ENCODE measurements at places on chromosomes 16 and 17. TPM values are rescaled to one million over a fixed set of nuclear protein-coding genes. Genes with fewer than 3 reads are reported as not detected.

The CDK10 gene
- 128 TPM for total RNA-seq

The FBXO39 gene
- not detected for total RNA-seq

GRCh38 chr16:85483424-85483823, 129.7 kb upstream of the GSE1 start:
- no peaks in the 10 kb centered on the region for H3K36me3 ChIP-seq
- H3K4me3 ChIP-seq = no peak overlapping the region
- H3K4me1 ChIP-seq = no peaks in the 10 kb centered on the region
- no peaks in the 10 kb centered on the region for H3K27me3 ChIP-seq

GRCh38 chr17:1060991-1061390, 64.1 kb downstream of the TIMM22 start:
- DNase-seq = peak; percentile 22
- H3K36me3 ChIP-seq = peaks cover 31% of the 10 kb centered on the region
- H3K27me3 ChIP-seq = no peaks in the 10 kb centered on the region
- no peaks in the 10 kb centered on the region for H3K4me1 ChIP-seq
- H3K4me3 ChIP-seq = no peak overlapping the region
- no peak overlapping the region for H3K27ac ChIP-seq

GRCh38 chr16:55641430-55642056, 14.2 kb upstream of the SLC6A2 start:
- no peak overlapping the region for H3K27ac ChIP-seq
- H3K27me3 ChIP-seq = peaks cover 14% of the 10 kb centered on the region
- DNase-seq = no peak
- H3K36me3 ChIP-seq = no peaks in the 10 kb centered on the region

The CBFA2T3 gene
- total RNA-seq = not detected

The CRHR1 gene
- not detected for total RNA-seq

- H3K27me3 ChIP-seq = peaks cover 2% of the 10 kb centered on the region
- H3K4me3 ChIP-seq = no peak overlapping the region
- DNase-seq = no peak
- H3K36me3 ChIP-seq = no peaks in the 10 kb centered on the region
- no peak overlapping the region for H3K27ac ChIP-seq
Observed at GRCh38 chr16:48008011-48008525, 147.7 kb downstream of the ABCC12 start.

DNA sequence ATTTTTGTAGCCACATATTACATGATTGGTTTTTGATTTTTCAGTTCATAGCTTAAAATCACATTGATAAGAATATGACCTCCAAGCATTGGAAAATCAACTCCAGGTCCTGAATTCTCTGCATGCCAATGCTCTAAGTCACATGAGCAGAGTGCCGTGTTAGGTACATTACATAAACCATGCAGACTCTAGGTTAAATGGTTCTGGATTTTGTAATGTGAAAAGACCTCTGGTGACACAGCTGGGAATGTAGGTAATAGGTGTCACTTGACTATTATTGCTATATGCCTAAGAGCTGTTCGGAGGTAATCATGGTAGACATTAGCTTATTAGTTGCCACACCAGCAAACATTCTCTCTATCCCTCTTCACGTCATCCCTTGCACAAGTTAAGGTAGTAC, 231.1 kb upstream of the SALL1 start:
- H3K27ac ChIP-seq = no peak overlapping the region
- H3K4me1 ChIP-seq = no peaks in the 10 kb centered on the region
- H3K36me3 ChIP-seq = no peaks in the 10 kb centered on the region
- no peaks in the 10 kb centered on the region for H3K27me3 ChIP-seq

GRCh38 chr16:89786474-89787364, 29.7 kb downstream of the FANCA start:
- no peak overlapping the region for H3K27ac ChIP-seq
- H3K4me1 ChIP-seq = peaks cover 29% of the 10 kb centered on the region
- no peak overlapping the region for H3K4me3 ChIP-seq
- no peaks in the 10 kb centered on the region for H3K27me3 ChIP-seq
- no peak for DNase-seq

- no peak overlapping the region for H3K27ac ChIP-seq
- no peaks in the 10 kb centered on the region for H3K4me1 ChIP-seq
- no peaks in the 10 kb centered on the region for H3K27me3 ChIP-seq
- no peak overlapping the region for H3K4me3 ChIP-seq
Observed at GRCh38 chr17:70629902-70630301, 460.6 kb downstream of the KCNJ2 start.

GRCh38 chr16:50695017-50696000, 1.9 kb downstream of the NOD2 start:
- H3K4me1 ChIP-seq = peaks cover 71% of the 10 kb centered on the region
- no peak overlapping the region for H3K4me3 ChIP-seq
- no peaks in the 10 kb centered on the region for H3K27me3 ChIP-seq

GRCh38 chr17:56009795-56010651, 143.3 kb upstream of the ANKFN1 start:
- no peaks in the 10 kb centered on the region for H3K36me3 ChIP-seq
- H3K27me3 ChIP-seq = no peaks in the 10 kb centered on the region
- no peak overlapping the region for H3K4me3 ChIP-seq
- H3K27ac ChIP-seq = peak overlapping the region; percentile 68

The FGF11 gene
- 1.6 TPM for total RNA-seq

- H3K36me3 ChIP-seq = no peaks in the 10 kb centered on the region
- no peak overlapping the region for H3K4me3 ChIP-seq
- H3K27me3 ChIP-seq = no peaks in the 10 kb centered on the region
- no peak overlapping the region for H3K27ac ChIP-seq
Observed at GRCh38 chr17:73777131-73777449, 132.8 kb upstream of the SDK2 start.

The NHLRC4 gene
- 0.67 TPM for total RNA-seq

The BLTP2 gene
- 92.0 TPM for total RNA-seq

The RASD1 gene
- total RNA-seq = 0.17 TPM

The NR1D1 gene
- 9.1 TPM for total RNA-seq

DNA sequence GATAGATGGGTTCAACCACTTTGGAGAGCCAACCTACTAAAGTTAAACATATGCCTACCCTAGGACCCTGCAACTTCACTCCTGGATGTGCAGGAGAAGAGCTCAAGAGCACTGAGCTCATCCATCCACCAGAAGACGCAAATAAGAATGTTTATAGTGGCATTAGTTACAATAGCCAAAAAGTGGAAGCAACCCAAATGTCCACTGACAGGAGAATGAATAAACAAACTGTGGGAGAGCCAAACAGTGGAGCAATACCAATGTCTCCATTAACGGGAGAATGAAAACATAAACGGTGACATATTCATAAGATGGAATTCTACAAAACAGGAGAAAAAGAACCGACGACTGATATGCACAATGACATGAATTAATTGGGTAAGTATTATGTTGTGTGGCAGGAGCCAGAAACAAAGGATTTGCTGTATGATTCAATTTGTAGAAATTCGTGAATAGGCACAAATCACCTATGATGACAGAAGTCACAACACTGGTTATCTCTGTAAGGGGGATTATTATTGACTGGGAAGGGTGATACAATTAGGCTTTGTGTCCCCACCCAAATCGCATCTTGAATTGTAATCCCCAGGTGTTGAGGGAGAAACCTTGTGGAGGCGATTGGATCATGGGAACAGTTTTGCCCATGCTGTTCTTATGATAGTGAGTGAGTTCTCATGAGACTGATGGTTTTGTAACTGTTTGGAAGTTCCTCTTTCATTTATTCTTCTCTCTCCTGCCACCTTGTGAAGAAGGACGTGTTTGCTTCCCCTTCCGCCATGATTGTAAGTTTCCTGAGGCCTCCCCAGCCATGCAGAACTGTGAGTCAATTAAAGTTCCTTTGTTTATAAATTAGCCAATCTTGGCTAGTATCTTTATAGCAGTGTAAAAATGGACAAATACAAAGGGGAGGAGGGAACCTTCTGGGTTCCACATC, 57.9 kb upstream of the PLCG2 start:
- no peak for DNase-seq
- H3K36me3 ChIP-seq = no peaks in the 10 kb centered on the region
- no peak overlapping the region for H3K4me3 ChIP-seq
- peak overlapping the region; percentile 1 for H3K27ac ChIP-seq

GRCh38 chr16:16080465-16081065, 131.1 kb downstream of the ABCC1 start:
- DNase-seq = no peak
- H3K4me3 ChIP-seq = no peak overlapping the region
- no peaks in the 10 kb centered on the region for H3K27me3 ChIP-seq
- no peak overlapping the region for H3K27ac ChIP-seq
- peaks cover 61% of the 10 kb centered on the region for H3K36me3 ChIP-seq
- no peaks in the 10 kb centered on the region for H3K4me1 ChIP-seq

The SLC2A4 gene
- total RNA-seq = 0.37 TPM

DNA sequence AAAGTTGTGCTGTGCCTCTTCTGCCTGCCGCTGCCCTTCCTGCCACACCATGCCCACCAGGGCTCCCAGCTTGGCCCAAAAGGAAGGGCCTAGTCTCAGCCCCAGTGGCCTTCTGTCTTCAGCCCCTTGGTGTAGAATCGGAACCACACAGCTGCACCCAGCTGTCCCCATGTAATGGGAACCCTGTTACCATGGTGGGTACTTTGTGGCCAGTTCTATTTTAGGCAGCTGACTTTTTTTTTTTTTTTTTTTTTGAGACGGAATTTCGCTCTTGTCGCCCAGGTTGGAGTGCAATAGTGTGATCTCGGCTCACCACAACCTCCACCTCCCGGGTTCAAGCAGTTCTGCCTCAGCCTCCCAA, 163.3 kb upstream of the GSE1 start:
- no peaks in the 10 kb centered on the region for H3K36me3 ChIP-seq
- H3K27me3 ChIP-seq = no peaks in the 10 kb centered on the region
- no peak overlapping the region for H3K27ac ChIP-seq
- DNase-seq = no peak
- no peak overlapping the region for H3K4me3 ChIP-seq

DNA sequence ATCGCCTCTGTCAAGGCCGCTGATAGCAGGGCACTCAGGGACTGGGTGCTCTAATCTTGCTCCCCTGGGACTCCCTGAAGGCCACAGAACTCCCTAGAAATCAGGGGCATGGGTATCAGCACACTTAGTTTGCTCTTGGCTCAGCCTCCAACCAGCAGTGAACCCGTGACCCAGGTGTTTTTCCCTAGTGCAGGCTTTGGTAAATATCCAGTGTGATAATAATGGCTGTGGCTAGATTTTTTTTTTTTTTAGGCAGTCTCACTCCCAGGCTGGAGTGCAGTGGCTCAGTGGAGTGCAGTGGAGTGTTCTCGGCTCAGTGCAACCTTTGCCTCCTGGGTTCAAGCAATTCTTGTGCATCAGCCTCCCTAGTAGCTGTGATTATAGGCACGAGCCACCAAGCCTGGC, 10.3 kb downstream of the NUPR1 start:
- no peak overlapping the region for H3K27ac ChIP-seq
- no peaks in the 10 kb centered on the region for H3K27me3 ChIP-seq
- no peak overlapping the region for H3K4me3 ChIP-seq
- DNase-seq = no peak

The KRT16 gene
- not detected for total RNA-seq

The TP53TG3F gene
- total RNA-seq = not detected

The CRYBA1 gene
- total RNA-seq = not detected

The KIAA0513 gene
- total RNA-seq = 9.8 TPM

The CD300LG gene
- not detected for total RNA-seq

- no peak for DNase-seq
- H3K27me3 ChIP-seq = no peaks in the 10 kb centered on the region
- no peak overlapping the region for H3K4me3 ChIP-seq
- H3K27ac ChIP-seq = no peak overlapping the region
- no peaks in the 10 kb centered on the region for H3K4me1 ChIP-seq
- H3K36me3 ChIP-seq = no peaks in the 10 kb centered on the region
Observed at GRCh38 chr16:62190426-62190825, 154.2 kb upstream of the CDH8 start.

- no peaks in the 10 kb centered on the region for H3K36me3 ChIP-seq
- DNase-seq = peak; percentile 31
- peaks cover 3% of the 10 kb centered on the region for H3K27me3 ChIP-seq
- H3K27ac ChIP-seq = no peak overlapping the region
- no peak overlapping the region for H3K4me3 ChIP-seq
Observed at GRCh38 chr17:33142705-33143299, 150.3 kb downstream of the ASIC2 start.

- DNase-seq = no peak
- H3K36me3 ChIP-seq = peaks cover 2% of the 10 kb centered on the region
- no peak overlapping the region for H3K27ac ChIP-seq
- no peaks in the 10 kb centered on the region for H3K27me3 ChIP-seq
Observed at GRCh38 chr17:55038291-55038690, 69.7 kb downstream of the STXBP4 start.

The TPSG1 gene
- total RNA-seq = not detected

- H3K4me1 ChIP-seq = no peaks in the 10 kb centered on the region
- DNase-seq = no peak
- H3K4me3 ChIP-seq = no peak overlapping the region
- H3K27me3 ChIP-seq = peaks cover 11% of the 10 kb centered on the region
- H3K27ac ChIP-seq = no peak overlapping the region
- H3K36me3 ChIP-seq = no peaks in the 10 kb centered on the region
Observed at GRCh38 chr16:56075732-56076388, 115.4 kb upstream of the GNAO1 start.

The CIITA gene
- 0.29 TPM for total RNA-seq

DNA sequence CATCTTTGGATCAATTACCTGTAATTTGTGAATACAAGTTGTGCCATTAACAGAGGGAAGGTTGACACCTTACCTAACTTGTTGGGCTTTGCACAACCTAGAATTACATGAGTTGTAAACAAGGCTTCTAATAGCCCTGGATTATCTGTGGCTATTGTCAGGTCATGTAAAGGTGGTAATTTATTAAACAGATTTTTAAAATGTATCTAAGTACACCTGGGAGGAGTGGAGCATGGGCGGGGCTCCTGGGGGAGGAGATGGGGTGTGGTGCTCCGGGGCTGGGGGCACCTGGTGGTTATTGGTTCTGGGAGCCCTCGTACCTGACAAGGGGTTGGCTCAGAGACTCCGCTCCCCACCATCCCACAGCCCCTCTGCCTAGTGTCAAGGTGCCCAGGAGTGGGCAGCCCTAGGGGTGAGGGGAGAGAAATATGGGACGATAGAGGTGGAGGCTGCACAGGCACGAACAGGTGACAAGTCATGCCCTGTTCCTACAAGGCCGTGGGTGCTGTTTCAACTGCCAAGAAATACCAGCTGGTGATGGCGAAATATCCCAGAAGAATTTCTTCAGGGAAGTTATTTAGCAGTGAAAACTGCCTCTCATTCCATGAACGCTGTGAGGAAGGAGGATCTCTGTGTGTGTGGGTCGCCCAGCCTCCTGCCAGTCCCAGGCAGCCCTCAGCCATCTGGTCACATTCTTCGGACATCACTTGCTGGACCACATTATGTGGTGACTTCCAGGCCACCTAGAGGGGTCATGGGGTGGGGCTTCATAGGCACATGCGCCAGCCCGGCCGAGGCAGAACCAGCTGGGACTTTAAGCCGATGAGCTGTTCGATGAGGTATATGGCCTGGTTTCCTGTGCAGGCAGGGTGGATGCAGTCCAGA, 55.5 kb upstream of the IRX3 start:
- H3K4me3 ChIP-seq = no peak overlapping the region
- peaks cover 10% of the 10 kb centered on the region for H3K27me3 ChIP-seq
- no peaks in the 10 kb centered on the region for H3K4me1 ChIP-seq

DNA sequence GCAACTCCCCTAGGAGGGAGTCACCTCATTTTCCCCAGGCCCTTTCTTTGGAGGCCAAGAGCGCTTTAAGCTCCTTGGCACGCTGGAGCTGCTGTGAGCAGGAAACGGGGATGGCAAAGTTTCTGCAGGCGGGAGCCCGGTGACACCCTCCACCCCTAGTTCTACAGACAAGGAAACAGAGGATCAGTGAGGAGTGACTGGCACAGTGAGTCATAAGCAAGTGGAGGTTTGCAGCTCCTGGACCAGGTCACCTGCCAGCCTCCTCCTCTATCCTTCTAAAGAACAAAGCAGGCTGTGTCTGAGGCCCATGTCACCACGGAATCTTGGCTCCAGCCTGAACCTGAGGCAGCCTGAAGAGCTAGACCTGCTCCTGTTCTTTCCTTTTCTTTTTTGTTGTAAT, 141.9 kb downstream of the TMEM132E start:
- H3K27ac ChIP-seq = no peak overlapping the region
- no peaks in the 10 kb centered on the region for H3K36me3 ChIP-seq
- H3K4me3 ChIP-seq = no peak overlapping the region
- H3K27me3 ChIP-seq = peaks cover 3% of the 10 kb centered on the region
- DNase-seq = no peak
